ENCODE measurements at places on chromosomes 1 and 21.

- H3K36me3 ChIP-seq = no peaks in the 10 kb centered on the region
- no peak overlapping the region for H3K27ac ChIP-seq
Measured at GRCh38 chr1:38555594-38555993, 304.0 kb downstream of the RRAGC start.

DNA sequence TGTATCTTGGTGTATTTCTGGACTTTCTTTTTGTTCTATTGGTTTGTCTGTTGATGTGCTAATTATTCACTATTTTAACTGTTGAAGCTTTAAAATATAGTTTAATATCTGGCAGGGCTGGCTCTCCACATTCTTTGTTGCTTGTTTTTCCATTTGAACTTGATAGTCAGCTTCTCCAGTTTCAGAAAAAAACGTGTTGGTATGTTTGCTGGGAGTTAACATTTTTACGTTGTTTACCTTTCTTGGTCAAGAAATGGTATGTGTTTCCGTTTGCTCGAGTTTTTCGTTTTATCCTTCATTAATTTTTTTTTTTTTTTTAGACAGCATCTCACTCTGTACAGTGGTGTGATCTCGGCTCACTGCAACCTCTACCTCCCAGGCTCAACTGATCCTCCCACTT is 16.9 kb upstream of the ZBTB40 start:
- no peak overlapping the region for H3K4me3 ChIP-seq
- no peak for DNase-seq
- H3K27ac ChIP-seq = no peak overlapping the region
- no peaks in the 10 kb centered on the region for H3K27me3 ChIP-seq

DNA sequence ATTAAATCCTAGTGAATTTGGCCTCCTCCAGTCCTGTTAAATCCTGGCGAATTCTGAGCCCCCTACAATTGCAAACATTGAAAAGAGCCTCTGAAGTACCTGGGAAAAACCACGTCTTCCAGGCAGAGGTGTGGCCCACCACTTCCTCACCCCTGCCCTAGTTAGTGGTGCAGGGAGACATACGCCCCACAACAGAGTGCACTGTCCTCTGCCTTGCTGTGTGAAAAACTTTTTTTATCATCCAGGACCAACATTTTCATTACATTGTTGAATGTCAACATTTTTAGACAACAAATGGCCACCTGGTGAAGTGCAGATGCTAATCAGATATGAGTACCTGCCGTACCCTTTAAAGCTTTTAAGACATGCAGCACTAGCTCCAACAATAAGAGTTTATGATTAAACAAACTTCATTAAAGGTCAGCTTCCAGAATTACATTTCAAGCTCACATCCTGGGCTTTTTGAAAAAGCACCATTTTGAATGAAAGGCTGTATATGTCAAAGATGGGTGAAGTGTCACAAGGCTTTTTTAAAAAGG is 13.6 kb upstream of the TMPRSS2 start:
- H3K36me3 ChIP-seq = no peaks in the 10 kb centered on the region
- DNase-seq = no peak
- no peak overlapping the region for H3K4me3 ChIP-seq
- H3K4me1 ChIP-seq = no peaks in the 10 kb centered on the region
- H3K27me3 ChIP-seq = no peaks in the 10 kb centered on the region

- no peaks in the 10 kb centered on the region for H3K36me3 ChIP-seq
- DNase-seq = no peak
- no peaks in the 10 kb centered on the region for H3K4me1 ChIP-seq
- no peak overlapping the region for H3K27ac ChIP-seq
- no peaks in the 10 kb centered on the region for H3K27me3 ChIP-seq
Measured at GRCh38 chr1:214801191-214801590, 198.2 kb downstream of the CENPF start.

GRCh38 chr1:109994654-109995053 is 10.1 kb downstream of the AHCYL1 start:
- no peak overlapping the region for H3K4me3 ChIP-seq
- DNase-seq = no peak
- no peaks in the 10 kb centered on the region for H3K27me3 ChIP-seq

GRCh38 chr1:62508187-62508758 is 71.4 kb downstream of the USP1 start:
- H3K4me1 ChIP-seq = no peaks in the 10 kb centered on the region
- peak; percentile 78 for DNase-seq
- H3K27ac ChIP-seq = no peak overlapping the region

- peaks cover 15% of the 10 kb centered on the region for H3K36me3 ChIP-seq
- H3K27me3 ChIP-seq = no peaks in the 10 kb centered on the region
- H3K4me3 ChIP-seq = no peak overlapping the region
- H3K4me1 ChIP-seq = no peaks in the 10 kb centered on the region
Measured at GRCh38 chr1:219988387-219988786, 57.9 kb downstream of the EPRS1 start.

All from common myeloid progenitor, CD34-positive (primary cell).